ENCODE measurements at places on chromosomes 7 and 10. TPM values are rescaled to one million over a fixed set of nuclear protein-coding genes. Genes with fewer than 3 reads are reported as not detected.

The GTPBP4 gene
- 31.9 TPM for total RNA-seq

The VAX1 gene
- not detected for total RNA-seq

The CAMK2B gene
- total RNA-seq = 60.2 TPM

The ASZ1 gene
- total RNA-seq = not detected

The DMTF1 gene
- total RNA-seq = 165 TPM

The ATP5MK gene
- 166 TPM for total RNA-seq

The TWNK gene
- total RNA-seq = 4.8 TPM

The PDZD7 gene
- 8.4 TPM for total RNA-seq

The ZNF467 gene
- 2.8 TPM for total RNA-seq

The EPHA1 gene
- total RNA-seq = 0.94 TPM

The HSPA12A gene
- 106 TPM for total RNA-seq

The ADRB1 gene
- total RNA-seq = 3.2 TPM

The AEBP1 gene
- total RNA-seq = 102 TPM

The SPRN gene
- 6.1 TPM for total RNA-seq

The TSPAN12 gene
- total RNA-seq = 16.8 TPM

The SPDYE9 gene
- total RNA-seq = 0.06 TPM

The SPOCK2 gene
- 79.7 TPM for total RNA-seq

The GRM8 gene
- total RNA-seq = 26.1 TPM

The NKX2-3 gene
- total RNA-seq = not detected

The NPY4R gene
- not detected for total RNA-seq

The HOXA11 gene
- not detected for total RNA-seq

The KLF14 gene
- 0.22 TPM for total RNA-seq

The AKR1D1 gene
- total RNA-seq = not detected

The GCK gene
- total RNA-seq = 5.1 TPM

The OR13A1 gene
- 0.20 TPM for total RNA-seq

The DUS4L gene
- total RNA-seq = 11.1 TPM

The TMEM229A gene
- 2.1 TPM for total RNA-seq

The MRLN gene
- 1.6 TPM for total RNA-seq

The DPYSL4 gene
- 21.3 TPM for total RNA-seq

The A1CF gene
- not detected for total RNA-seq

The SFRP4 gene
- 82.7 TPM for total RNA-seq

The FAM25G gene
- not detected for total RNA-seq

The TMEM243 gene
- 17.4 TPM for total RNA-seq

The RNF32 gene
- 2.2 TPM for total RNA-seq

The SPAM1 gene
- total RNA-seq = not detected

The ASIC3 gene
- 1.5 TPM for total RNA-seq

The TMEM270 gene
- total RNA-seq = not detected

The SRGN gene
- total RNA-seq = 280 TPM

The INMT gene
- total RNA-seq = 5.6 TPM

The AUTS2 gene
- total RNA-seq = 86.5 TPM

The PRSS37 gene
- total RNA-seq = not detected

The HOXA1 gene
- total RNA-seq = 1.2 TPM

Data from spinal cord (tissue), 10 donors.